ENCODE measurements at places on chromosomes 12 and 14. TPM values are rescaled to one million over a fixed set of nuclear protein-coding genes. Genes with fewer than 3 reads are reported as not detected.

PSEN1 gene
- total RNA-seq: 38.5 TPM

- H3K36me3 ChIP-seq: peaks cover 1% of the 10 kb centered on the region
- H3K27ac ChIP-seq: no peak overlapping the region
- no peaks in the 10 kb centered on the region for H3K4me1 ChIP-seq
- no peak overlapping the region for H3K4me3 ChIP-seq
These were observed 12.7 kb downstream of the CSRP2 start for GRCh38 chr12:76866151-76866567.

DNA sequence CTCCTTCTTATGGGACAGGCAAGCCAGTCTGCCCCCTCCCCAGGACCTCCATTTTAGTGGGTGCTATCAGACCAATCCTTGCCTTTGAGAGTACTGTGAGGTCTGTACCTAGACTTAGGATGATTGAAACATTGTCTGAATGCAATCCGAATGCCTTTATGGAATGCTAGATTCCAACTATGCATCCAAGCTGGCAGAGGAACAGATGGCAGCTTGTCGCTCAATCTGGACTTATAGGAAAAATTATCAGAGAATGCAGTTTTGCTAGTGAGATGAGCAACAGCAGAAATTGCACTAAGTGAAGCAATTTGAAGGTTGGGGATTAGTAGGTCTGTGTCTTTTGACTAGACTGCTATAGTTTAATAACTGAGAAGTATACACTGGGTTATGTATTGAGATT, 109.1 kb downstream of the DYRK2 start:
- no peaks in the 10 kb centered on the region for H3K27me3 ChIP-seq
- peaks cover 2% of the 10 kb centered on the region for H3K36me3 ChIP-seq
- H3K4me1 ChIP-seq: peaks cover 4% of the 10 kb centered on the region
- DNase-seq: no peak
- no peak overlapping the region for H3K27ac ChIP-seq
- H3K4me3 ChIP-seq: no peak overlapping the region

PYGL gene
- total RNA-seq: 0.51 TPM

DNA sequence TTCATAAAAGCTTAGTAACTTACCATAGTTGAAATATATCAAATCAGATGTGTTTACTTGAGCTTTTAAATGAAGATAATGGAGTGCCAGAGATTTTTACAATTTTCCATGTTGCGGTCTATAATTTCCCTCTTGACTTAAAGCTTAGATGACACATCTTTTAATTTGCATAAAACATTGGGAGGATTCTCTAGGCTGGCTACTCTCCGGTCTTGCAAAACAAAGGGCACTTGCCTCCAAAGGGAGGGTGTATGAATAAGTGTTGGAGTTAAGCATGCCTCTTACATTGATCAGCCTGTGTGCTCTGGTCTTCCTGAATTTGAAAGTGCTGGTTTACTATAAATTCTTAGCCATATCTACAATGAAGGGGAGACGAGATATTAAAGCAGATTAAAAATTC, 336.4 kb upstream of the NAV3 start:
- H3K36me3 ChIP-seq: no peaks in the 10 kb centered on the region
- no peak overlapping the region for H3K27ac ChIP-seq
- no peak overlapping the region for H3K4me3 ChIP-seq
- no peaks in the 10 kb centered on the region for H3K27me3 ChIP-seq

GRCh38 chr12:52867642-52868041, 18.8 kb upstream of the KRT78 start:
- H3K4me1 ChIP-seq: peaks cover 9% of the 10 kb centered on the region
- DNase-seq: no peak
- no peaks in the 10 kb centered on the region for H3K36me3 ChIP-seq
- no peaks in the 10 kb centered on the region for H3K27me3 ChIP-seq
- H3K4me3 ChIP-seq: no peak overlapping the region
- no peak overlapping the region for H3K27ac ChIP-seq

GLIPR1L1 gene
- not detected for total RNA-seq

TOMM20L gene
- not detected for total RNA-seq

CCDC197 gene
- not detected for total RNA-seq

DNA sequence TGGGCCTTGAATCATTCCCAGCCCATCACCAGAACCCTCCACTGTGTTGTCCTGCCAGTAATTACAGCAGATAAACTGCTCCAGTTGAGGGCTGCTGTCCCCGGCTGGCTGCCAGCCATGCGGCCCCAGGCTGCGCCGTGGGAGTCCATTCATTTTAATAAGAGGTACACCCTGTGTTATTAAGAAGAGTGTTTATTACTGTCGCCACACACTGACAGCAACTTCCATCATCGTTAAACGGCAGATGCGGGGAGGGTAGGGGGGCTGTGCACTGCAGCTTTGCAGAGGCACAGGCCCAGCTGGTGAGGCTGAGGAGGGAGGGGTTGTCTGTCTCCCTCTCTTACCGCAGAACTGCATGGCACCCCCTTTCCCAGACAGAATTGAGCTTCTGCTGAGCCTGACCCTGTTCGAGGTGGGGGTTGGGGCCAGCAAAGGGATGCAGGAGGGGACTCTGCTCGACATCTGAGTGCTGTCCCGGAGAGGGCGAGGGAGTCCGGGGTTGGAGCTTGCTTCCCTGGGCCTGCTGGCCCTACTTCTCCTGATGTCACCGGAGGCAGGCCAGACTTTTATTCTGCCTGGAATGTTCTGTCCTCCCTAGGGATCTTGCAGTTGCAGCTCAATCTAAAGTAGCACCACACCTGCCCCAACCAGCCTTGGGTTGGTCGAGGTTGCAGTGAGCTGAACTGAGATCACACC, 33.8 kb upstream of the GPATCH2L start:
- no peaks in the 10 kb centered on the region for H3K27me3 ChIP-seq
- H3K27ac ChIP-seq: no peak overlapping the region
- no peaks in the 10 kb centered on the region for H3K4me1 ChIP-seq
- no peaks in the 10 kb centered on the region for H3K36me3 ChIP-seq

OR4E2 gene
- total RNA-seq: not detected

FAM181A gene
- total RNA-seq: not detected

ZFYVE21 gene
- total RNA-seq: 19.5 TPM

MIP gene
- not detected for total RNA-seq

CARMIL3 gene
- 0.91 TPM for total RNA-seq

ABCC9 gene
- total RNA-seq: not detected

GRIP1 gene
- 1.8 TPM for total RNA-seq

SDS gene
- total RNA-seq: 0.60 TPM

GRCh38 chr12:109463756-109464155, 13.3 kb downstream of the KCTD10 start:
- H3K4me1 ChIP-seq: peaks cover 35% of the 10 kb centered on the region
- no peak for DNase-seq
- H3K27me3 ChIP-seq: no peaks in the 10 kb centered on the region
- peaks cover 4% of the 10 kb centered on the region for H3K36me3 ChIP-seq

DNA sequence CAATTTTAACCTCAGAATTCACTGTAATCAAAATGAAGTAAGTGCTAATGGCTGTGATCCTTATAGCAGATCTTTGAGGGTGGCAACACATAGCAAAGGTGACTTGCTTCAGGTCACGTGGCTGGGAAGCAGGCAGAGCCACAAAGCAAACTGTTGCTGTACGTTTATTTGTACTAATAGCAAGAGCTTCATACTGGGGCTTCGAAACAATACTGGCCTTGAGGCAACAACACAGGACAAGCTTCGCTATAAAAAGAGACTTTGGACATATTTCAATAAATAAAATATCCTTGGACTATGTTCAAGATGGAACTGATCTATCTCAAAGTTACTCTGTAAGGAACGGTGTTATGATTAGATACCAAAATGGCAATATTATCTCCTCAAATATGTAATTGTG, 44.6 kb downstream of the MSRB3 start:
- no peaks in the 10 kb centered on the region for H3K4me1 ChIP-seq
- H3K27me3 ChIP-seq: peaks cover 15% of the 10 kb centered on the region
- no peak overlapping the region for H3K4me3 ChIP-seq

DNA sequence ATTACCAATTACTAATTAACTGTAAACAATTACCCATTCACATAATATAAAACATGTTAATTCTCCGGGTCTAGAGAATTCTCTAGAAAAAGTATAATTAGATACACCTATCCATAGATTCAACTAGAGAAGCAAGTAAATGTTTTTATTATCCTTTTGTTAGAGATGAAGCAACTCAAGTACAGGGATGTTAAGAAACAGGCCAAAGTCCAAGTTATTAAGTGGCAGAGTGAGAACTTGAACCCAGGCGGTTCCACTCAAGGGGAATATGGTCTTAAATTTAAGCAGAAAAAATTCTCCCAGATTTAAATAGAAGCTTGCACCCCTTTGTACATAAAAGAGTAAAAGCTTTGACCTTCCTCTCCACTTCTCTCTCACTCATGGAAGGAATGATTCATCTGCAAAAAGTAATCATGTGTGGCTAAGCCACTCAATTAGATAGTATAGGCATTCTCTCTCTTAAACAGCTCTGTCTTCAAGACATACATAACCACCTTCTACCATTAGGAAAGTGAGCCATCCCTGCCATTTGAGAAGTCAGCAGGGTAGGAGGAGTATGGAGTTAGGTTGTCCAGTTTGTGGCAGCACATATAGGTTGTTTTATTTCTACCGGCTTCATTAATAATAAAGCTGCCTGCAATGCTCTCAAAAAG, 34.1 kb downstream of the ERGIC2 start:
- DNase-seq: no peak
- no peaks in the 10 kb centered on the region for H3K4me1 ChIP-seq
- peaks cover 7% of the 10 kb centered on the region for H3K36me3 ChIP-seq
- H3K27ac ChIP-seq: no peak overlapping the region

DNA sequence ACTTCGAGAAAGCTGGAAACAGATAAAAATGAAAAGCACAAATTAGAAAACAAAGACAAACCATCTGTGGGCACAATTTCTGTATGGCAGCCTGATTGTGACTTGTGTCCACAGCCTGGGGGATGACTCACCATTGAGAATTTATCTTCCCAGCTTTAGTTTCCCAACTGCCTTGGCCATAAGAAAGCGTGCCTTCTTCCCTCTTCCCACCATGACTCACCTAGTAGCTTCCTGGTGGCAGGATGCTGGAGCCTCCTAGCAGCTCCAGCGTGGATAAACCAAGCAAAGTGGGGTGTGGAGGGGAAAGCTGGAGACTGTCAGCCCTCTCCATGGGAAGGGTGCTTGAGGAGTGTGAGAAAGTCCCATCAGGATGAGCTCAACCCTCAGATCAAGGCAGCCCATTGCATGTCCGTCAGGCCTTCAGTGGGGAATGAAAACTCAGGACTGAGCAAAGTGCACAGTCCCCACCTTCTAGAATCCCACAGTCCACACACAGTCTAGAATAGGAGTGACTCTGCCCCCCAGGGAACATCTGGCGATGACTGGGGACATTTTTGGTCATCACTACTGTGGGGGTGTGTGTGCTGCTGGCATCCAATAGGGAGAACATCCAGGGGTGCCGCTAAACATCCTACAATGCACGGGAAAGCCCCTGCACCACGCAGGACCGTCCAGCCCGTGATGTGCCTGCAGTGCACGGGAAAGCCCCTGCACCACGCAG, 22.4 kb upstream of the SERPINA6 start:
- H3K36me3 ChIP-seq: no peaks in the 10 kb centered on the region
- H3K27me3 ChIP-seq: peaks cover 3% of the 10 kb centered on the region
- DNase-seq: no peak

DNA sequence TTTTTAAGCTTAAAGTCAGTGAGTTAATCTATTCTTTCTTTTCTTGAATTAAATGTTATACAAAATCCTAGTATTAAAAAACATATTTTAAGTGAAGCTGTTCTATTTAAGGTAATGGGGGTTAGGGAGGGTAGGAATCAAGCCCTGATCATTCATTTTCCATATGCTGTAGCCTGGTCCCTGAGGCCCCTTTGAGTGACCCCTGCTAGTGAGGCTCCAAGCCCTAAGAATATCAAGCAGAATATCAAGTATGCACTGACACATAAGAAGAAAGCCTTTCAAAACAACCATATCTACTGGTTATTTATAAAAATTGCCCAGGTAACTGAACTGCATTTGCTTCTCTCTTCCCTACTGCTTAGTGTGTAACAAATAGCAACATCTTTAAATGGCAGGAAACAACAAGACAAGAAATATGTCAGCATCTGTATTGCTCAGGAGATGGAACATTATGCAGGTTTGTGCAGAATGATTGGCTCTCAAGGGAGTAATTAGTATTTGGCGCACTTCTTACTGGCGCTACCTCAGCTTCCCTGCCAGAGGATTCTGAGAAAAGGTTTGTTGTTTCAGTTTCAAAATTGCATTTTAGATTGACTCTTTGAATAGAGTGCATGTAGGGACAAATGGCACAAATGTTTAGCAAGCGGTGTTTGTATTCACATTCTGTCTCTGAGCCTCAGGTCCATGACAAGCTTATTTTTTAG, 223.0 kb downstream of the DUSP6 start:
- peaks cover 2% of the 10 kb centered on the region for H3K27me3 ChIP-seq
- H3K4me3 ChIP-seq: no peak overlapping the region
- DNase-seq: no peak
- peaks cover 11% of the 10 kb centered on the region for H3K36me3 ChIP-seq

- DNase-seq: no peak
- H3K4me3 ChIP-seq: no peak overlapping the region
These were observed 192.4 kb downstream of the FUT8 start for GRCh38 chr14:65604936-65605335.

- no peak overlapping the region for H3K27ac ChIP-seq
- H3K4me1 ChIP-seq: no peaks in the 10 kb centered on the region
- H3K36me3 ChIP-seq: peaks cover 1% of the 10 kb centered on the region
- H3K27me3 ChIP-seq: no peaks in the 10 kb centered on the region
These were observed 114.4 kb upstream of the CNTN1 start for GRCh38 chr12:40577834-40578233.

PTGR2 gene
- total RNA-seq: 3.4 TPM

DNA sequence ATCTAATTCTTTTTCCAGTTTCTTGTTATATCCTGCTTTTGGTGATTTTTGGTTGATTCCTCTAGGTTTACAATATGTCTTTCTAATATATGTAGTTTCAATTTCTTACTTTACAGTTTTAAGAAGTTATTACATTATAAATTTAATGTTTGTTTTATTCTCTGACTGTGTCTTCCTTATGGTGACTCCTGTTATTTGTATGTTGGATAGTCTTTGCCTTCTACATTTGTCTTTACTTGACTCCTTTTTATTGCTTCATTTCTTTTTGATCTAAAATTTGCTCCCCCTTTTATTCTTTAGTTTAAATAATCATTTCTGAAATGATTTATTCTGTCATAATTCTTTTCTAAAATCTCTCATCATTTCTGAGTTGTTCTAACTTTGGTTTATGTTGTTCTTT, 125.8 kb downstream of the CCDC91 start:
- no peak overlapping the region for H3K27ac ChIP-seq
- no peak overlapping the region for H3K4me3 ChIP-seq
- peaks cover 8% of the 10 kb centered on the region for H3K4me1 ChIP-seq
- H3K36me3 ChIP-seq: peaks cover 24% of the 10 kb centered on the region

DNA sequence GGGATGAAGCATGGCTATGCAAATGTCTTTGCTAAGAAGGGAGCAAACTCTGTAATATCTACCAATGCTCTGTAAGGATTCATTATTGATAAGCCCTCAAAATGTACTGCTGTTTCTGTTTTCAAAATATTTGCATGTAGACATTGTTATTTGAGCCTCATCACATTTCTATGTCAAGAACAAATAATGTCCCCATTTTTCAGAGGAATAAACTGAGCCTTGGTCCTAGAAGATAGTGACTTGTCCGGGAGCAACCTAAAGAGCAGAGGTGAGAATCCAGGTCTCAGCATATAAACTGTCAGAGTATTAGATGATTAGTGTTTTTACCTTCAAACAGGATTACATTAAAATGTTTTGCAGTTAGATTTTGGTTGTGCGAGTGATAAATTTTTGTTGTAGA, 125.5 kb upstream of the SRRM4 start:
- H3K27ac ChIP-seq: no peak overlapping the region
- no peaks in the 10 kb centered on the region for H3K27me3 ChIP-seq
- DNase-seq: no peak
- no peaks in the 10 kb centered on the region for H3K4me1 ChIP-seq
- H3K4me3 ChIP-seq: no peak overlapping the region

GRCh38 chr14:83085725-83086124, 1552.1 kb upstream of the SEL1L start:
- H3K27ac ChIP-seq: no peak overlapping the region
- no peaks in the 10 kb centered on the region for H3K36me3 ChIP-seq
- H3K4me1 ChIP-seq: no peaks in the 10 kb centered on the region
